ENCODE measurements at places on chromosomes 4 and X. TPM values are rescaled to one million over a fixed set of nuclear protein-coding genes. Genes with fewer than 3 reads are reported as not detected.

DNA sequence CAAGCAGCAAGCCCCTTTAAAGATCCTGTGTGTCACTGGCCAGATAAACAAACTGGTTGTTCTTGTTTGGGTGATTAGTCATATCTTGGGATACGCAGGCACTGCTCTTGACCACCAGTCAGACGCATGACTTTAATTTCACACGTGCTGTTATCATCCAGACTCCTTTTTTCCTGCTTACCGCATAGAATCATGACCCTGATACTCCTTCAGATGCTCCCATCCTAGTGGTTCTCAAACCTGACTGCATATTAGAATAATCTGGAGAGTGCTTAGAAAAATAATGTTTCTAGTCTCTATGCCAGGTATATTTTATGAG is 78.8 kb downstream of the CLDN22 start:
- DNase-seq = no peak

GRCh38 chr4:158079661-158080060 is 93.2 kb downstream of the GASK1B start:
- DNase-seq = no peak

The SORBS2 gene
- not detected for total RNA-seq

The FAM156A gene
- 23.5 TPM for total RNA-seq

DNA sequence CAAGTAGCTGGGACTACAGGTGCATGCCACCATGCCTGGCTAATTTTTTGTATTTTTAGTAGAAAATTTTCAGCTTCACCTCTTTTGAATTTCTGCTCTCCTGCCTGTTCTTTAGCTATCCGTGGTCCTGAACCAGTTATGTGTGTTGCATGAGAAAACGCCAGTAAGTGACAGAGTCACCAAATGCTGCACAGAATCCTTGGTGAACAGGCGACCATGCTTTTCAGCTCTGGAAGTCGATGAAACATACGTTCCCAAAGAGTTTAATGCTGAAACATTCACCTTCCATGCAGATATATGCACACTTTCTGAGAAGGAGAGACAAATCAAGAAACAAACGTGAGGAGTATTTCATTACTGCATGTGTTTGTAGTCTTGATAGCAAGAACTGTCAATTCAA is 13.9 kb downstream of the ALB start:
- no peak for DNase-seq

- no peak for DNase-seq
Measured at GRCh38 chr4:120688791-120689190, 233.7 kb downstream of the PRDM5 start.

DNA sequence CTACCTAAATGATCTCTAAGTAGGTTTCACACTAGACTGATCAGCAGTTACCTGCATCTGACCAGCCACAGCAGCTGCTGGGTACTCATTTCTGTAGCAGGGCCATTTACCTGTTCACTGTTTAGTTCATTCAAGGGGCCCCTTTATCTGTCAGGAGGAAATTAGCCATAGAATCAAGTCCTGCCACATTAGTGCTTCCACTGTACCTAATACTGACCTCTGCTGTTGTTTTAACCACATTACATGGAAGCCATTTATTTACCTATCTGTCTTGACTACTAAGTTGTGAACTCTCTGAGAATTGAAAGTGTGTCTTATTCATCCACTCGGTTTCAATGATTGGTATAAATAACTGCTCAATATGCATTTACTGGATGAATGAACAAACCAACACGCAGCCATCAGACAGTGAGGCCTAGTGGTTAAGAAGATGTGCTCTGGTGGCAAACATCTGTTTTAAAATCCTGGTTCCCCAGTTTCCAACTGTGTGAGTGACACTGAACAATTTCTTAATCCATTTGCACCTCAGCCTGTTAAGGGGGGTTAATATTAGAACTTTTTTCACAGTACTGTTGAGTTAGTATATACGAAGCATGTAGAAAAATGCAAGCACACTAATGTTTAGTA is 30.0 kb upstream of the ANXA5 start:
- peak; percentile 35 for DNase-seq

The AP1AR gene
- total RNA-seq = 10.0 TPM

The MAGEC3 gene
- total RNA-seq = not detected

DNA sequence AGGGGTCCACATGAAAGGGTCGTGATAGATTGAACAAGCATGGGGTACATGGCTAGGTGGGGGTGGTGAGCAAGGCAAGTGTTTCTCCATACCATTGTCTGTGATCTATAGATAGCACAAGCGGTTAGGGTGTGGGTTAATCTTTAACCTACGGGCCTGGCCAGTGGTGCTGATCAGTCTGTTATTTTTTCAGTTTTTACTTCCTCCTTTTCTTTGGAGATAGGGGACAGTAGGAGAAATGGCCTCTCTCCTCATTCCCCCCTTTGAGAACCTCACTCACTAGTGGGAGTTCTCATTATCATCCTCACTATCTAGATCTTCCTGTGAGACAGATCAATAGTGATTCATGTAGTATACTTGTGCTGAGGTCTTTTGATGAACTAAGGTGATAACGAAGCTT is 16.2 kb upstream of the GPKOW start:
- no peak for DNase-seq

DNA sequence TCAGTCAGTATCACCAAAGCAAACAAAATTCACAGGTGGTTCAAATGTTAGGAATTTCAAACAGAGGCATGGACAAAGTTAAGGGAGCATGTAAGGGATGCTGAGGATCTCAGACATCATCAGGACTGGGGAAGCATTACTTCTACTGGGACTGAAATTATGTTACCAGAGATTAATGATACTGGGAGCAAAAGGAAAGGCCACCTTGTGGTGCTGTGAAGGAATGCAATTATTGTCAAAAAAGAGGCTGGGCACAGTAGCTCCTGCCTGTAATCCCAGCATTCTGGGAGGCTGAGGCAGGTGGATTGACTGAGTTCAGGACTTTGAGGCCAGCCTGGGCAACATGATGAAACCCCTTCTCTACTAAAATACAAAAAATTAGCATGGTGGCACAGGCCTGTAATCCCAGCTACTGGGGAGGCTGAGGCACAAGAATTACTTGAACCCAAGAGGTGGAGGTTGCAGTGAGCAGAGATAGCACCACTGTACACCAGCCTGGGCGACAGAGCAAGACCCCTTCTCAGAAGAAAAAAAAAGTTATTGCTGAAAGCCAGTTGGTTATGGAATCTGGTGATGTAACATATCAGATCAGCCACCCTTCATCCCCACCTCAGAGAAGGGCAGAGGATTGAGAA is 954.3 kb downstream of the PCDH7 start:
- DNase-seq = no peak

The ZNF157 gene
- total RNA-seq = 0.40 TPM

The CNKSR2 gene
- total RNA-seq = 10.3 TPM

The CENPC gene
- total RNA-seq = 38.0 TPM

DNA sequence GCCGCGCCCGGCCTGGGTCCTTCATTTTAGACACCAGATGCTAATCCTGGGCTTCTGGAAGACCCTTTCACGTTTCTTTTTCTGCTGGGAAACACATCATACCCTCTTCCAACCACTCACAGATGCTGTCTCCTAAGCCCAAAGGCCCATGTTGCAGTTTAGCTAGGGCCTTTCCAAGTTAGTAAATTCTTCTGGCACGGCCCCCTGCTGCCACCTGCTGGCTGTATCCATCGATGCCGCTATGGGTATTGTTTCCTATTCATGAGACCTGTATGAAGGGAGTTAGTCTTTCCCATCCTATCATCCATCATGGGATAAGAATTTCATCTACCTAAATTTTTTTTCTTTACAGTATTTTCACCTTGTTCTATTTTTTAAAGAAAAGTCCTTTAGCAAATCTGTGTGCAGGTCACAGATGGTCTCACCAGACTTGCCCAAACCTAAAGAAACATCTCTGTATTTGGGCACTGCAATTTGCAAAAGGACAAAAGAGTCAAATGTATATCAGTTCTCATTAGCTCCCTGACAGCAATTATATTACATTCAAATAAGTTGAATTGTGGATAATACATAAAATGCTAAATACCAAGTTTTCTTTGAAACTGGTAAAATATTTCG is 37.8 kb upstream of the SLC9A7 start:
- peak; percentile 72 for DNase-seq

- no peak for DNase-seq
Measured at GRCh38 chr4:181427076-181427475, 816.1 kb upstream of the TENM3 start.

The FGF5 gene
- not detected for total RNA-seq

The RAB33A gene
- 21.2 TPM for total RNA-seq

The TRPC3 gene
- 0.94 TPM for total RNA-seq

DNA sequence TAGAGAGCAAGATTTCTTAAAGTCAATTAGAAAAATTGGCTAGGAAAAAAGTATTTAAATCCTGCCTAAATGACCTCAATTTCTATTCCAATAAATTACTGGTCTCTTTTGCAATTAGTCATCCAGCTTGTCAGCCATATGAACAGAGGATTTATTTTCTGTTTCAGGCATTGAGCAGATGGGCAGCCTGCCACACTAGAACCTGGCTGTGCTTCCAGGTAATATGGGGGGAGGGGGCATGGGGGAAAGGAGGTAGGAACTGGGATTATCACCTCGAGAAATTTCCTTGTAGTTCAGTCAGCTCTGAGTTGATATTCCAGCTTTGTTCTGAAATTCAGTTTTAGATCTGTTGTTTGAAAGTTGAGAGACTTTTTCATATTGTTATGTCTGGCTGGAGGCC is 206.3 kb upstream of the LCORL start:
- no peak for DNase-seq

The NAP1L2 gene
- 2.2 TPM for total RNA-seq

The ITGB1BP2 gene
- 4.4 TPM for total RNA-seq

The LUZP4 gene
- not detected for total RNA-seq

The CT45A1 gene
- total RNA-seq = not detected

- no peak for DNase-seq
Measured at GRCh38 chrX:24025741-24026403, 1.1 kb downstream of the KLHL15 start.

DNA sequence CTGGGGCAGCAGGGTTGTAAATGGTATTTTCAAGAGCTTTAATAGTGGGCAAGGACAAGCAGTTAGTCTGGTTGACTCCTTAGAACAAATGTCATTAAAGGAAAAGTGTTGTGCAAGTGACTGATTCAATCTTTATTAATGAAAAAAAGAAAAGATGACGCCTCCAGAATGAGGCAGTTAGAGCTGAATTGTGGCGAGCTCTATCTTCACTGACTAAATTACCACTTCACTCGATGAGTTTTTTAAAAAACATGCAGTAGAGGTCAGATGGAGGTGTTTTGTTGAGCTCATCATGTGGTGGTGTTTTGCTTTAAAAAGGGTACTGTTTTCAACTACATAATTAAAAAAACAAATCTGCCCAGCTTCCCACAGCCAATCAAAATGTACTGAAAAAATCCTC is 28.1 kb upstream of the TENM3 start:
- no peak for DNase-seq

GRCh38 chr4:74754218-74754617 is 40.1 kb downstream of the BTC start:
- DNase-seq = no peak

The CT47B1 gene
- not detected for total RNA-seq

The PTPN13 gene
- total RNA-seq = 2.0 TPM

DNA sequence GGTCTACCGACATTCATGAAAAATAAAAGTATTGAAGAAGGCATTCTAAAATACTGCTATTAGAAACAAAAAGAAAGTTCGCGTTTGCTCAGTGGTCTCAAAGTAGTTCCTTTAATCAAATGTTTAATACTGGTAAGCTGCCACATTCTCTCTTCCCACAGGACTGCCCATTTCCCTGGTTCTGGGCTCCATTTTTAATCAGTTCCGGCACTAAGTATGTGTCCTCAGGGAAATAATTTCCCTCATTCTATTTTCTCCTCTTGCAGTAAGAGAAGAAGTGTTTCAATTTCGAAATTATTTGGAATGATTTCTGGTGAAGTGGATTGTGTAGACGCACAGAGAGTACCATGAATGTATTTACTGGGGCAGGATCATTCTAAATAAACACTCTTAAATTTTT is 17.5 kb downstream of the VCX3A start:
- DNase-seq = no peak

The GRIA3 gene
- total RNA-seq = not detected

GRCh38 chr4:115219315-115219860 is 106.0 kb upstream of the NDST4 start:
- DNase-seq = no peak

DNA sequence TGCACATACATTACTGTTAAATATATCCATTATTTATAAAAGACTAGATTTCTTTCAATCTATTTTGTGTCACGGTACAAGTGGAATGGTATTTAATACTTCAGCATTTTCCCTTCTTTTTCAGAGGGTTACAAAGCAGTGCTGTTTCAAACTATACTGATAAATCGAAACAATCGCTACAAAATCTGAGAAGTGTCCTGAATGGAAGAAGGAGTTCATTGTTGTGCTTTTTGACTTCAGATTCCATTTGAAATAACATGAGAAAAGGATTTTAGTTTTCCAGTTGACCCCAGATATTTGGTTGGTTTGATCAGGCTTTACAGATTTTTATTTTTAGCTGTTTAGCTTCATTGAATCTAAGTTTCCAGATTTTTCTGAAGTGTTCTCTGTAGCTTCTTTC is 292.1 kb upstream of the ANKRD50 start:
- no peak for DNase-seq

DNA sequence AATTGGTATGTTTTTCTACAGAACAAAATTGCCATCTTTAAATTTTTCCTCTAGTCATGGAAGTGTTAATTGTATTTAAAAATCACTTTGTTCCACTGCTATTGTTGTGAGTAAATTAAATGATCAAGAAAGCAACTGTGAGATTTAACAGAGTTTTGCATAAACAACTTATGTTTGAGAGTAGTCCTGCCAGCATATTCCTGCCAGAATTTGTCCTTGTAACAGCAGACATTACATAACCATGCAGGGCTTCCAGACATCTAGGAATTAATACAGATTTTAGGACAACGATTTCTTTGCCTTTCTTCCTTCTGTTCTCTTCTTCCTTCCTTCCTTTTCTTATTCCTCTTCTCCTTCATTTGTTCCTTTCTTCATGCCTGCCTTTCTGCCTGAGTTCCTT is 125.5 kb downstream of the HTR2C start:
- no peak for DNase-seq

Data from activated CD4-positive, alpha-beta T cell treated with anti-CD3 and anti-CD28 coated beads, Interleukin-2, amount 10 ng/mL, durations not matched to agents 7 days and 5 days (primary cell).